HFFc6 (cell line): ENCODE measurements at places on chromosomes 4 and X. TPM values are rescaled to one million over a fixed set of nuclear protein-coding genes. Genes with fewer than 3 reads are reported as not detected.

Gene GAGE1
- total RNA-seq, result not detected in 3 replicates

Gene WAS
- total RNA-seq, result 0.20 to 0.69 TPM (median 0.24 TPM) in 3 replicates

Gene TMEM154
- 0.73 to 2.3 TPM (median 2.0 TPM) in 3 replicates for total RNA-seq

Gene TLR10
- total RNA-seq, result not detected in 3 replicates

Gene CDKL5
- total RNA-seq, result 5.2 to 5.8 TPM (median 5.3 TPM) in 3 replicates

Gene PCDH11X
- not detected in 3 replicates for total RNA-seq
